ENCODE measurements at places on chromosomes 6 and 20.
A peak's percentile ranks its signal among the peaks of the same experiment; 100 is the strongest.

DNA sequence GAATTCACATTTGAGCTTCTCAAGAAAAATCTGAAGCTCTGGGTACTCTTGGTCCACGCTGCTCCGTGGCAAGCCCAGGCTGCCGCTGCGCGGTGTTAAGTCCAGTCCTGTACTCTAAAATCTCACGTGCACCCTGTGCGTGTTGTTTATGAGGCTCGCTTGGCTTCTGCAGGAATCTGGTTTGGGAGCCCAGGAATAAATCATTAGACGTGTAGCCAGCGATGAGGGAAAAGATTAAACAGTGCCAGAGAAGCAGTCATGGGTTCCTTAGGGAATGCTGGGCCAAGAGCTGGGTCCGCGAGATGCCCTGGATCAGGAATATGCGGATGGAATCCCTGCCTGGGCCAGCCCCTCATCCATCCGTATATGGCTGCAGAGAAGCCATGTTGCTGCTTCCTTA, 87.3 kb downstream of the KCNB1 start:
- no peak for DNase-seq

- DNase-seq, result no peak
Observed at GRCh38 chr20:25548613-25549086, 36.7 kb downstream of the NINL start.

GRCh38 chr6:63355632-63356031, 35.8 kb upstream of the LGSN start:
- DNase-seq, result no peak

DNA sequence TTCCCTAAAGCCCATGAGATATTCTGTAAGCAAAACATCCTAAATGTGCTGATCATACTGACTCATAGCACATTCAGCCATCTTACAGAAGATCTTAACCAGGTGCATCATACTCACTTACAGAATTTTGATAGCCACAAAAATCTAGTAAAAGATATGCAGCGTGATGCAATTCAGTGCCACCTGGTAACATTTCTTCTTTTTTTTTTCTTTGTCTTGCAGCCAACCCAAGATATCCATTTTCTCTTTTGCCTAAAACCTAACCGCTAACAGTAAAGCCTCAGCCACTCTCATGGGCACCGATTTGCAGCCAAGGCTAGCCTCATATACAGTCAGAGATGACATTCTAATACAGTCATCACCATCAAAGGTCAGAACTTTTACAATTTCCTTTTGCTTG, 293.3 kb downstream of the HACE1 start:
- no peak for DNase-seq

DNA sequence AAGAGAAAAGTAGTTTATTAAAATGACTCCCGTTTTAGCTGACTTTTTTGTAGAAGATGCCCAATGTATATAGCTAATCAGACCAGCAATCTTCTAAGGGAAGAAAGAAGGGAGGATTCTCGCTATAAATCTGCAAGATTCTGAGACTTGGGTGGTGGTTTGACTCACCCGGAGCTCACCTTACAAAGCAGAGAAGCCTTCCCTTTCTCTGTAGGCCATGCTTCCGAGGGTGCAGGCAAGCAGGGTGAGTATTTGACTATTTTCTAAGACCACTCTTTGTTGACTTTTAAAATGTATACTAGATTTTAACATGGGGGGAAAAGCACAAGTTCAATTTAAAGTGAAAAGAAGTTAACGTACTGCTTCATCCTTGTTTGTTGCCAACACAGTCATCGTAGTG, 2.7 kb downstream of the OLIG3 start:
- no peak for DNase-seq

- DNase-seq, result peak; percentile 60
Observed at GRCh38 chr20:44959638-44960102, 527 bp downstream of the TOMM34 start.

DNA sequence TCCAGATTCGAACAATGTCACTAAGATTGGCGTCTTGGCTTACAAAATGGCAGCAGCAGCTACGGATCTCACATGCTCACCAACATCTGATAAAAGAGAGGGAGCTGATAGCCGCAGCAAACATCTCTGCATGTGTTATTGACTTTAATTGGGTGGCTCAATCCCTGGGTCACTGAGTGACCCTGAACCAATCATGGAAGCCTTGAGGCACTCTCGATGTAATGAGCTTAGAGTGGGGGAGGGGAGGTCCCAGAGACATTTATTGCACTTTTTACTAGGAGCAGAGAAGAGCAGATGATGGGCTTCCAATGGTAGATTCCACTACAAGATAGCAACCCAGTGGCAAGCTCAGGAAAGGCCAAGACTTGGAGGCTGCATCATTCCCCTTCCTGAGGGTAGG, 238.7 kb downstream of the BMP7 start:
- no peak for DNase-seq

GRCh38 chr6:38171997-38172738, 352.6 kb downstream of the ZFAND3 start:
- no peak for DNase-seq

- DNase-seq, result no peak
Observed at GRCh38 chr6:156699017-156699421, 78.2 kb upstream of the ARID1B start.

DNA sequence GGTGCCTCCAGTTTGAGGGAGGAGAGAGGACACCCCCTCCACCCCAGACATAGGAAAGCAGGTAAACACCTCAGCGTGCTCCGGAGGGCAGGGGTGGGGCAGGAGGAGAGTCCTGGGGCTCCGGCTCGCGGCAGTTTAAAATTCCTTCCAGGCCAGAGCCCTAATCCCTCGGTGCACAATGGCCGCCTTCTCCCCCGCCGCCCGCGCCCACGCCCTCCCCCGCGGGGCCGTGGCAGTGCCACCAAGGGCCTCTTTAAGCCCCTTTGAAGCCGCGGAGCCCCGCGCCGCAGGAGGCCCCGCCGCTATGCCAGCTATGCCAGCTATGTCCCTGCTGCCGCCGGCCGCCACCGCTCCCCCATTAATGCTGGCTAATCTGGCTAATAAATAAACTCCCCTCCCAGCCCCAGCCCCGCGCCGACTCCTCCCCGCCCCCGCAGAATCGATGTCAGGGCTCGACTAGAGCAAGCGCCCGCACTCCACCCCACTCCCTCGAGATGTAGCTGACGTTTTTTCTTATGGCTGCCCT, 125.1 kb downstream of the MRPL14 start:
- no peak for DNase-seq

- no peak for DNase-seq
Observed at GRCh38 chr20:57678340-57678739, 31.5 kb downstream of the PMEPA1 start.

DNA sequence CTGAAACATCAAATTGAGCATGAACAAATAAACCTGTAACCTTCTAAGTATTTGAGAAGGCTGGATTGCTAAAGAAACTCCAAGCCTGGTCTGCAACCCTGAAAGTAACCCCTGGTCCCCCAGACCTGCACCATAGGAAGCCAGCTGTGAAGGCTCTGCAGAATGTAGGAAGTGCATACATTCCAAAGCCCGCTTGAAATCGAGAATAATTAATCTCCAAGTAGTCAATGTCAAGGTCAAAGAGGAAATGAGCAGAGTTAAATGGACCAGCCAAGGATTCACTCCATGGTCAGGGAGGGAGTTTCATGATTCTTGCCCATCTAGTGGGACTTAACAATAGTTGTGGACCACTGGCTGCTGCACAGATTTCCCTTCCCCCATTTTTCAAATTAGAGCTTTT, 107.6 kb upstream of the RNF24 start:
- no peak for DNase-seq

- no peak for DNase-seq
Observed at GRCh38 chr20:19423097-19423899, 210.9 kb downstream of the SLC24A3 start.

- DNase-seq, result no peak
Observed at GRCh38 chr6:42300185-42300584, 82.5 kb upstream of the MRPS10 start.

Data from activated gamma-delta T cell treated with anti-CD3 and anti-CD28 coated beads, Interleukin-2, amount 50 U/mL, for 16 hours (primary cell).